ENCODE measurements at places on chromosomes 4 and X.

DNA sequence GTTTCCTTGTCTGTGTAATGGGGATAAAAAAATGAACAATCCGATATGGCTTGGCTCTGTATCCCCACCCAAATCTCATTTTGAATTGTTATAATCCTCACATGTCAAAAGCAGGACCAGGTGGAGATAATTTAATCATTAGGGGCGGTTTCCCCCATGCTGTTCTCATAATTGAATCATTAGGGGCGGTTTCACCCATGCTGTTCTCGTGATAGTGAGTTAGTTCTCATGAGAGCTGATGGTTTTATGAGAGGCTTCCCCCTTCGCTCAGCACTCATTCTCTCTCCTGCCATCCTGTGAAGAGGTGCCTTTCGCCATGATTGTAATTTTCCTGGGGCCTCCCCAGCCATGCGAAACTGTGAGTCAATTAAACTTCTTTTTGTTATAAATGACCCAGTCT is 633.5 kb downstream of the RAPGEF2 start:
- DNase-seq: no peak

- no peak for DNase-seq
Measured at GRCh38 chr4:86611757-86612156, 17.6 kb downstream of the PTPN13 start.

DNA sequence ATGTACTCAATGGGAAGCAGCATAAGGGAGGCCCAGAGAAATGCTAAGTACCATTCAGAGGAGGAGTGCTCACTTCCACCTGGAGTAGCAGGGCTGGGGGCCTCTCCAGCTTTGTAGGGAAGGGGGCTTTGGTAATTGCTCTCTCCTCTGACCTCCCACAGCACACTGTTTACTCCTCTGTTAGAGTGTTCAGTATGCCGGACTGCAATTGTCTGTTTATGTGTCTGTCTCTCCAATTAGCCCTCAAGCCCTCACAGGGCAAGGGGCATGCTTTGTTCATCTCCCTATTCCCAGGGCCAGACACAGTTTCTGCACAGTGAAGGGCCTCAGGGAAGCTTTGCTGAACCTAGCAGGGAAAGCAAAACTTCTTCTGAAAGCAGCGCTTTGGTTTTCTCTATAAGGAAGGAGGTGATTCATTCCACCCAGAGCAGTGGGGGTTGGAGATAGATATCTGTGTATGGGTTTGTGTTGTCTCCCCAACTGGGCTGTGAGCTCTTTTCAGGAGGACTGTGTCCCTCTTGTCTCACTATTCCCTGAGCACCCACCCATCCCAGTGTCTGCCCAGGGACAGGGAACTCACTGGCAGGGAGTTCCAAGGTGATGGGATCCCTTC is 50.0 kb upstream of the VMA21 start:
- DNase-seq: no peak

GRCh38 chrX:13043138-13043537 is 1.3 kb downstream of the FAM9C start:
- DNase-seq: no peak

- no peak for DNase-seq
Measured at GRCh38 chr4:2689114-2689513, 67.0 kb downstream of the TNIP2 start.

DNA sequence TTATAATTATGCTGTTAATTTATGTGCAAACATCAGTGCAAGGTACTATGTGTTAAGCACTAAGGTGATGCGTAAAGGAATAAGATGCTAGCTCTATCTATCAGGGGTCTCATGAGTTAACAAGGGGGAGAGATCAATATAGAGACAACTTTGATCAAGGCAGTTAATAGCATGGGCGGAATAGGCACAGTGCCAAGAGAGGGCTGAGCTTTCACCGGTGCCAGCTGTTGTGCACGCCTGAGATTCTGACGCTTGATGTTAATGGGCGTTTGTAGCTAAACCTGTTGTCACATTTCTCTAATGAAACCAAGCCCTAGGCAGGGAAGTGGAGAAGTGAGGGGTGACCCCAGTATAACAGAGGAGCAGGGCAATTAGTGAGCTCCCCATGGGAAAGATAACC is 86.0 kb upstream of the NMU start:
- no peak for DNase-seq

DNA sequence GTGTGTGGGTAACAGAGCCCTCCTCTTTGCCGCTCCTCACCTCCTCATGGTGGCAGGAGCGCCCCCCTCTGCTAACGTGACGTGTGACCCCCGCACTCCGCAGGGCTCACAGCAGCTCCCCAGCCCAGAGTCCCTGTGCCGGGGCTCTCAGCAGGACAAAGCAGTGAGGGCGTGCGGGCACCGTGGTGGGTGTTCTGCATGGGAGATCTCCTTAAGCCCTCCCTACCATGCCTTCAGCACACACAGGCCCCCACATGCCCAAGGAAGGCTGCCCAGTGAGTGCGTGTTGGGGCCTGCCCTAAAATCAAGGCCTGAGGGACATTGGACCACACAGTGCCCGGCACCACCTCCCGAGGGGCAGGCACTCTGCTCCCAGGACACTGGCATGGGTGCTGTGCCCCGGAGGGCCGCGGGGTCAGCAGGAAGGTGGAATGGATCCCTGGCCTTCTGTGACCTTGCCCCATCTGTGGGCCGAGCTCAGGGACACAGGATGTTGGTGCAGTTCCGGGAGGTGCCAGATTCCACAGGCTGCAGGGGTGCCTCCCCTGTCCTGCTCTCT is 10.1 kb downstream of the PSAPL1 start:
- DNase-seq: no peak

GRCh38 chr4:39390603-39391002 is 16.1 kb upstream of the KLB start:
- DNase-seq: no peak

GRCh38 chr4:25800245-25800644 is 62.5 kb downstream of the SEL1L3 start:
- no peak for DNase-seq

- DNase-seq: no peak
Measured at GRCh38 chrX:94961730-94962129, 1287.7 kb downstream of the FAM133A start.

DNA sequence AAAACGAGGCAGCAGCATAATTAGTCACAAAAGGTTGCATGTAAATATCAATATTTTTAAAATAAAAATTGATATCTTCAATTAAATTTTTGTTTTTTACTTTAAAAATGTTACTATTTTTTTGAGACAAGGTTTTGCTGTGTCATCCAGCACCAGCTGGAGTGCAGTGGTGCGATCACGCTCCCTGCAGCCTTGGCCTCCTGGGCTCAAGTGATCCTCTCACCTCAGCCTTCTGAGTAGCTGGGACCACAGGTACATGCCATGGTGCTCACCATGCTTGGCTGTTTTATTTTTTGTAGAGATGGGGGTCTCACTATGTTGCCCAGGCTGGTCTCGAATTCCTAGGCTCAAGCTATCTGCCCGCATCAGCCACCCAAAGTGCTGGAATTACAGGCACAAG is 96.8 kb upstream of the FRAS1 start:
- no peak for DNase-seq

GRCh38 chr4:58048491-58048890 is 938.3 kb upstream of the IGFBP7 start:
- DNase-seq: no peak

DNA sequence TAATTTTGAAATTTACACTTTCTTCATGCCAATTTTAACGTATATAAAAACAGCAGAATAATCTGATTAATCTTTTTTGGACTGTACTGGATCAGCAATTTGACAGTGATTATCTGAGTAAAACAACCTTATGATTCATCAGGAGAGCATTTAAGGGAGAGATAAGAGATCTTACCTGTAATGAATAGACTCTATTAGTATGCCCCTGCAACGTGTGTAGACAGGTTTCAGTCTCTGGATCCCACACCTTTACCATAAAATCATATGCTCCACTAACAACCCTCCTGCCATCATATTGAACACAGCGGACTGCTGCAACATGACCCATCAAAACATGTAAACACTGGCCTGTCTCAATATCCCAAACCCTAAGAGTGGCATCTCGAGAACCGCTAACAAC is 210.1 kb downstream of the FBXW7 start:
- DNase-seq: no peak

DNA sequence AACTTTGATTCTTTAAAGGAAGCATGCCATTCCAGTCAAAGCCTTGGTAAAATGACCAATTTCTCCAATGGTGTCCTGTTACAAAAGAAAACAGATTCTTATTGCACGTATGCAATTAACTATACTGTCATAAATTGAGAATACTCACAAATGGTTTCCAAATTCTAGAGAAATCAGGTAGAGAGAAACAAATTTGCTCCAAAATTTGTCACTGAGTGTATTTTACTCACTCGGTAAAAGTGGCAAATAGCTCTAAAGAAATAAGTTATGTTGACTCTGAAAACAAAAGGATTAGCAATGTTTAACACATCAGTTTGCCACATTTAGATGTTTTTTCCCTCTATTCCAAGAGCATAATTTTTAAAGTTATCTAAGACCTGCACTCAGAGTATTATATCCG is 133.1 kb downstream of the DMD start:
- DNase-seq: no peak

DNA sequence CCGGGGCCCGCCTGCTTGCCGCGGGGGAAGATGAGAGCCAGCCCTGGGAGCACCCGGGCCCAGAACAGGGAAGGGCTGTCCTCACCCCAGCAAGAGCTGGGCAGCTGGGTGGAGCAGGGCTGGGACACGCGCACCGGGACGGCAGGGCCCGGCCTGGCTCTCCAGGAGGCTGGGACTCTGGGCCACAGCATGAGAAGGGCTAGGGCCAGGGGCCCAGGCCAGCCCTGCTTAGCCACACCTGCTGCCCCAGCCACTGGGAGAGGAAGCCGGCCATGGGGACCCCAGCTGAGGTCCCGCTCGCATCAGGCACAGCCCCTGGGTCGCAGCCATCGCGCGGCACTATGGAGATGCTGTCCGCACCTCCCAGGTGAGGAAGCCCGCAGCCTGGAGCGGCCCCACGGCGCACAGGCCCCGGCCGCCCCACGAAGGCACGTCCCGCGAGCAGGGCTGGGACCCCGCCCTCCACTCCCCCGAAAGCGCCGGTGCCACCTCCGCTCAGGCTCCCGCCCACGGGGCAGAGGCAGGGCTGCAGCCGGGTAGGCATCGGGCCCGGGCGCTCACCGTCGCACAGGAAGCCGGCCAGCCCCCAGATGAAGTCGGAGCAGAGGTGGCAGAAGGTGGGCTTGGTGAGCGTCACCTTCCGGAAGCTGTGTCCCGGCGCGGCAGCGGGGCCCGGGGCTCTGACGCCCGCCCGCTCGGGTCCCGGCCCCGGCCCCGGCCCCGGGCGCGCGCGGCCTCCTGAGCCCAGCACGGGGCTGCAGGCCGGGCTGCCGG is 531 bp downstream of the DGKQ start:
- DNase-seq: peak; percentile 59
